ENCODE measurements at places on chromosomes 4 and X. TPM values are rescaled to one million over a fixed set of nuclear protein-coding genes. Genes with fewer than 3 reads are reported as not detected.

APLN gene
- 9.0 TPM for total RNA-seq

SH3RF1 gene
- total RNA-seq: 8.9 TPM

FRMPD3 gene
- 0.12 TPM for total RNA-seq

ZRSR2 gene
- 3.3 TPM for total RNA-seq

FAM53A gene
- 7.8 TPM for total RNA-seq

TIMM8A gene
- total RNA-seq: 4.3 TPM

AGA gene
- 5.8 TPM for total RNA-seq

SATL1 gene
- total RNA-seq: not detected

SMR3B gene
- total RNA-seq: not detected

CCDC110 gene
- 0.93 TPM for total RNA-seq

ASB12 gene
- total RNA-seq: not detected

PDCL2 gene
- not detected for total RNA-seq

VCX gene
- total RNA-seq: not detected

PABPC1L2A gene
- total RNA-seq: not detected

ADAM29 gene
- total RNA-seq: not detected

PDLIM3 gene
- total RNA-seq: 11.3 TPM

GAGE2A gene
- not detected for total RNA-seq

CFAP299 gene
- not detected for total RNA-seq

TMEM47 gene
- total RNA-seq: 38.6 TPM

ADAMTS3 gene
- total RNA-seq: 4.4 TPM

KCTD8 gene
- 0.43 TPM for total RNA-seq

PPBP gene
- total RNA-seq: not detected

FRAS1 gene
- 53.8 TPM for total RNA-seq

RIBC1 gene
- total RNA-seq: 0.17 TPM

CCSER1 gene
- not detected for total RNA-seq

MAPK10 gene
- total RNA-seq: 3.2 TPM

COL4A5 gene
- 28.6 TPM for total RNA-seq

SPATA4 gene
- not detected for total RNA-seq

SEC31A gene
- total RNA-seq: 230 TPM

MFAP3L gene
- 0.23 TPM for total RNA-seq

GEMIN8 gene
- total RNA-seq: 10.7 TPM

GATA1 gene
- not detected for total RNA-seq

TRIM75 gene
- not detected for total RNA-seq

RAB41 gene
- total RNA-seq: not detected
